Omental fat pad (tissue), 4 donors: ENCODE measurements at places on chromosomes 3 and 15.
A peak's percentile ranks its signal among the peaks of the same experiment; 100 is the strongest.

- no peak for DNase-seq
Measured at GRCh38 chr3:64675687-64676247, 12.0 kb downstream of the ADAMTS9 start.

GRCh38 chr3:196208942-196209695 is 2.1 kb downstream of the ZDHHC19 start:
- DNase-seq = no peak

DNA sequence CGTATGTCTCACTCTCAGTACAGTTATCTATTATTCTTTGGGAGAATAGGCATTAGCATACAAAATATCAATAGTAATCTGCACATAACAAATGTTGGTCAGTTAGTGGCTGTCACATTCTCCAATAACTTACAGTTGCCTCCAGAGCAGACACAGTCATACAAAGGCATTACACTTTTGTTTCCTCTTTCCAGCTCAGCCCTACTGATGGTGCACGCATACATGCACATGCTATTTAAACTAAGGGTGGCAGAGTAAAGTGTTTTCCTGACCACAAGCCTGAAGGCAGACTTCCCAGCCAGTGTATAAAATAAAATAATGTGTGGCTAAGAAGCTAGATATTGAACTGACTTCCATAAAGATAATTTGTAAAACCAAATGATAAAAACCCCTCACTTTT is 47.6 kb downstream of the PHLDB2 start:
- no peak for DNase-seq

DNA sequence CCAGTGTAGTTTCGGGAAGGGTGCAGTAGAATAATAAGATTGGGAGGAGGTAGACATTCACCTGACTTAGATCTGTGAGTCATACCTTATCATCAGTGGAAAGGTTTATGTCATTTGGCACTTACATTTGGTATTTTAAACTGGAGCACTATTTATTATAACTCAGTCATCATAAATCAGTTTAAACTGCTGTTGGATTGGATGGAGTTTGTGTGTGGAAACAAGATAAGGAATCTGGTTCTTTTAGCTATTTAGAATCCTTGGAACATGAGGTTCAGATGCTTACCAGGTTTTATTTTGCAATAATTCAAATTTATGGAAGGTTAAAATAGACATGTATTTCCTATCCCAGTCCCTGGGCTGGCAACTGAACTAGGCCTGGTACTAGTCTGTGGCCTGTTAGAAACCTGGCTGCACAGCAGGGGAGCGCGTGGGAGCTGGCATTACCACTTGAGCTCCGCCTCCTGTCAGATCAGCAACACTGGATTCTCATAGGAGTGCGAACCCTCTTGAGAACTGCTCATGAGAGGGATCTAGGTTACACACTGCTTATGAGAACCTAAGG is 34.5 kb downstream of the ZFAND6 start:
- DNase-seq = peak; percentile 42

DNA sequence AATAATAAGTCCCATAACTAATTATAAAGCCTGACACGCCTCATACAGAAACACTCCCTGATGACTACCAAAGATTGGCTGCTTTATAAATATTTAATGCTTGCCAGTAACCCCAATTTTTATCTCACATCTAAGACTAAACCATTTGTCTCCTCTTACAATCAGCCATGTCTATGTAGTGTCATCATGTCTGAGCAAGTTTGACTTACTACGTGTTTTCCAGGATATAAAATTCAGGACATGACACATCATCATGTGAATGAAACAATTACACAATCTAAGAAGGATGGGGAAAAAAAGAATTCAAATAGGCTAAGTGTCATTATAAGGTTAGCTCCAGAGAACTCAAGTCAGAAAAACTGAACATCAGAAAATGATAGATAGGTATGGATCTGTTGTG is 208.7 kb downstream of the MECOM start:
- no peak for DNase-seq

DNA sequence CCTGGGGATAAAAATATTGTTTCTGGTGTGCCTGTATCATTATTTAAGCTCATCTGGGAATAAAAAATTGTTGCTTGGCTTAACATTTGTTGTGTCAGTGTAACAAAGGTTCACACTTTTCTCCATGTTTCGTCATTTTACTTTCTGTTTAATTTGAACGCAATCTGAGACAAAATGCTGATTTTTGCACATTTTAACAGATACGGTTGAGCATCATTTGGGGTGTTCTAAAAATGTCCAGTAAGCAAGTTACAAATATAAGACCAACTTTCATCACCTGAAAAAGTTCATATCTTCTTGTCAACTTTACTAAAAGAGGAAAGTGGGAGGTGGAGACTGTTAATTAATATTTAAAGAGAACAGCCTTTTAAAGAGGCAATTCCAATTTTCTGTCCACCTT is 134.8 kb upstream of the CNTN4 start:
- DNase-seq = no peak

- DNase-seq = no peak
Measured at GRCh38 chr3:43874731-43875130, 184.0 kb downstream of the ABHD5 start.

- DNase-seq = no peak
Measured at GRCh38 chr15:85646538-85647091, 148.1 kb downstream of the KLHL25 start.

DNA sequence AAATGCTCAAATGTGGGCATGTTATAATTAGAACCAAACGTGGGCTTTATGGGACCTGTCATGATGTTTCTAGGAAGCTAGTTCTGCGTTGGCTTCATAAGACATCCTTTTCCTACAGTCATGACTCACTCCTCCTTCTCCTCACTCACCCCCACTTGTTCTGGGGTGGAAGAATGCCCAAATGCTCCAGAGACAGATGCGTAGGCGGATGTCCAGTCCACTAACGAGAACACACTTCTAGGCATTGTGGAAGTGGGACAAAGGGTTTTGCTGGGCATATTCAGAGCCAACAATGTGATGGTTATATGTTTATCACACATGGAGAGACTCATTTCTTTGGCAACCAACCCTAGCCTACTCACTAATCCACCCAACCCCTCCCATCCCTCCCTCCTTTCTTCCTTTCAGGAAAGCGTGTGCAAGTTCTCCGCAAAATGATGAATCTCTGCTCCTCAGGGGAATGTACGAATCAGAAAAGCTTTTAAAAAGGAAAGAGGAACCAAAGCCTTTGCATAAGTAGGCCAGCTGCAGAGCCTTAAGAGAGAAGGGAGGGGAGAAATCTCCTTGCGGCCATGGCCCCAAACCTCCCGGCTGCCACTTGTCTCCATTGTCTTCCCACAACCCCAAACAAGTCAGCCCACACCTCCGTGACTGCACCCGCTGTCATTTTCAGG is 123.0 kb upstream of the SPRED1 start:
- peak; percentile 67 for DNase-seq

- DNase-seq = no peak
Measured at GRCh38 chr3:34483311-34483887, 685.0 kb downstream of the PDCD6IP start.

GRCh38 chr15:57541805-57542504 is 49.7 kb upstream of the MYZAP start:
- DNase-seq = peak; percentile 70

DNA sequence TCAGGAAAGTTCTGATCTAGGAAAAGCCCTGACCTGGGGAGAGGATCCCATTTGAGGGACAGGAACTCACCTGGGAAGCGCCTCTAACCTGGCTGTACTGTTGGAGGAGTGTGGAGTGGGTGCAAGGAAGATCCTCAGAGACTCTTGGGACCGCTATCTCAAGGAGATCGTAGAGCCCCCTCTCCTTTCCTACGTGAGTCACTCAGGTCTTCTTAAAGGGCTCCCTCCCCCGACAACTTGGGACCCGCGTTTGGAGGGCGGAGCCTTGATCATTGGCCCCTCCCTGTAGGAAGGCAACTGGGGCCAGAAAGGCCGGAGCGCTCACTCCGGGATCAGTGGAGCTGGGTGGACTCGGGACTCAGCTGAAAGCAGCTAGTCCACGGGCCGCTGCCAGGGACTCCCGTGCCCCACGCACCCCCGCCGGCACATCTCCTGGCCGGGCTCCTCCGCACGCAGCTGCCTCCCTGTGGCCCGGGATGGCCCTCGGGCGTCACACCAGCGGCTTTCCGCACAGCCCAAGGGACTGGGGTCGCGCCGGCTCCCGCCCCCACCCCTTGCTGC is 520 bp downstream of the SLC26A6 start:
- DNase-seq = no peak

GRCh38 chr3:106247902-106248684 is 379.3 kb upstream of the CBLB start:
- DNase-seq = no peak

GRCh38 chr15:99442252-99442897 is 123.4 kb upstream of the MEF2A start:
- DNase-seq = peak; percentile 26

GRCh38 chr3:10557781-10558373 is 52.5 kb upstream of the ATP2B2 start:
- no peak for DNase-seq

- no peak for DNase-seq
Measured at GRCh38 chr3:37943126-37943525, 47.5 kb upstream of the VILL start.

DNA sequence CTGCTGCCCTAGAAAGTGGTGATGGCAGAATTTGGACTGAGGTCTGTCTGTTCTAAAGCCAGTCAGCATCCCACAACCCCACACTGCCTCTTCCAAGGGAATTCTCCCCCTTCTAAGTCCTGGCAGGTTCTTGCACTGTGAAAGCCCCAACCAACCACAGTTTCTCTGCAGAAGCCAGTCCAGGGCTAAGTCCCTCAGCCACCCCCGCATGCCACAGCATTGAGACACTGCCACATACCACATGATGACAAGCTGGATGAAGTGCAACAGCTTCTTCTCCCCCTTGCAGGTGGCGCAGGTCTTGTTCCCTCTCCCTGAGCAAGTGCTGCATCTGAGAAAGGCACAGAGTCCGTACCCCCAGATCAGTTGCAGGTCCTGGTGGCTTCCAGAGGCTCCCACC is 18.6 kb downstream of the SSUH2 start:
- DNase-seq = no peak

DNA sequence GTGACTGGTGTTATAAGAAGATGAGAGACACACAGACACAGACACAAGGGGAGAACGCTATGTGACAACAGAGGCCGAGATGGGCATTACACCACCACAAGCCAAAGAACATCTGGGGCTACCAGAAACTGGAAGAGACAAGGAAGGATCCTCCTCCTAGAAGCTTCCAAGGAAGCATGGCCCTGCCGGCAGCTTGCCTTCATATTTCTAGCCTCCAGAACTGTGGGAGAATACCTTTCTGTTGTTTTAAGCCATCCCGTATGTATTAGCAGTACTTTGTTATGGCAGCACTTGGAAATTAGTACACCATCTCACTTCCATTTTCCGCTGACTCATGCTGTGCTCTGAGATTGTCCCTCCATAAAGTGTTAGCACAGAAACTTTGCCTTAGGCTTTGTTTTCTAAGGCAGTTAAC is 38.7 kb upstream of the CA12 start:
- DNase-seq = no peak

GRCh38 chr3:97778152-97778551 is 13.6 kb downstream of the ARL6 start:
- DNase-seq = no peak

- no peak for DNase-seq
Measured at GRCh38 chr15:91548549-91548948, 305.0 kb upstream of the SLCO3A1 start.

GRCh38 chr3:158458464-158458863 is 112.5 kb upstream of the MLF1 start:
- no peak for DNase-seq

GRCh38 chr3:21779909-21780308 is 28.9 kb upstream of the ZNF385D start:
- no peak for DNase-seq

DNA sequence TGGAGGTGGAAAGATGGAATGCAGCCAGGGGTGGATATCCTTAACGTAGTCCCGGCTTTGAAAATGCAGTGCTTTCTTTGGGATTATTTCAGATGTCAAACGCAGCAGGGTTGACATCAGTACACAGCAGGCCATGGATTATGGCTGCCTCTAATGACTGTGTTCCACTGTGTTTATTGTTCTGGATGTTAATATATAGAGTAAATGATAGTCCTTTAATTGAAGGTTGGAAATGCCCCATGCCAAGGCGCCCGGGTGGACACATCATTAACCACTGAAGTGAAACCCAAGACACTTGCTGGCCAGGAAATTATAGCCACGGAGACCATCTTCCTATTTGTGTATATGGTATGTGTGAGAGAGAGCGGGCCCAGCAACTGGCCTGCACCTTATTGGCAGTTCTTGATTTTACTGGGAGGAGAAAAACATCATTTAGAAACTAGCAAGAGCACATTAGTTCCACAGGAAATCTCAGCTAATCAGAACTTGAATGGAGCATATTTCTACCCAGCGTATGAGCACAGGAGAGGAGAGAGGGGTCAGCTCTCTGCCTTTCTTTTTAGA is 254.9 kb upstream of the RASGRP1 start:
- DNase-seq = no peak

DNA sequence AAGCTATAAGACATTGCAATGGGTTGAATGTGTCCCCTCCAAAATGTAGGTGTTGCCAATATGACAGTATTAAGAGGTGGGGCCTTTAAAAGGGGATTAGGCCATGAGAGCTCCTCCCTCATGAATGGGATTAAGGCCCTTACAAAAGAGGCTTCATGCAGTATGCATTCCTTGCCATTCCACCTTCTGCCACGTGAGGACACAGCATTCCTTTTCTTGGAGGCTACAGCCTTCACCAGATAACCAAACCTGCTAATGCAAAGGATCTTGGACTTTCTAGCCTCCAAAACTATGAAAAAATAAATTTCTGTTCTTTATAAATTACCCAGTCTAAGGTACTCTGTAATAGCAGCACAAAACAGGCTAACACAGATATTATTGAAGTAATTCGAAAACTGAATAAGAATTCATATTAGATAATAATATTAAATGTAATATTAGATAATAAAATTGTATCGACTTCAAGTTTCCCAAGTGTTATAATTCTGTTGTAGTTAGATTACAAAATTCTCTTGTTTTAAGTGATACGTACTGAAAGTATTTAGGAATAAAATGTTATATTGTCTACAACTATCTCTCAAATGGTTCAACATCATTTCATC is 29.4 kb upstream of the ATP8B4 start:
- DNase-seq = no peak

DNA sequence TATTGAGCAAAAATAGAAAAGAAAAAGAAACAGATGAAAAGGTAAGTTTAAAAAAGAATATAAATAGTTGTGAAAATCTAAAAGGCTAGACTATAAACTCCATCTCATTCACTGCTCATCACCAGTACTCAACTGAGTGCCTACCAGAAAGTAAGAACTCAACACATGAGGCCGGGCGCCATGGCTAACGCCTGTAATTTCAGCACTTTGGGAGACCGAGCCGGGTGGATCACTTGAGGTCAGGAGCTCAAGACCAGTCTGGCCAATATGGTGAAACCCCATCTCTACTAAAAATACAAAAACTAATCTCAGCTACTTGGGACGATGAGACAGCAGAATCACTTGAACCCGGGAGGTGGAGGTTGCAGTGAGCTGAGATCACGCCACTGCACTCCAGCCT is 19.3 kb downstream of the LSAMP start:
- DNase-seq = no peak

- DNase-seq = no peak
Measured at GRCh38 chr3:55687526-55687925, 200.4 kb upstream of the WNT5A start.
